WTC11 (cell line): ENCODE measurements at places on chromosomes 5 and 9. TPM values are rescaled to one million over a fixed set of nuclear protein-coding genes. Genes with fewer than 3 reads are reported as not detected.

Gene BAAT
- total RNA-seq = 0.11 to 0.17 TPM (median 0.14 TPM) in 3 replicates

Gene LCN2
- total RNA-seq = 1.0 to 3.0 TPM (median 1.3 TPM) in 3 replicates

Gene SV2C
- total RNA-seq = 0.05 to 0.09 TPM (median 0.07 TPM) in 3 replicates

Gene LRRC19
- total RNA-seq = not detected in 3 replicates

Gene S1PR3
- total RNA-seq = 5.9 to 7.1 TPM (median 6.3 TPM) in 3 replicates

Gene DENND4C
- total RNA-seq = 21.0 to 22.6 TPM (median 21.7 TPM) in 3 replicates

Gene PARP8
- total RNA-seq = 23.2 to 28.5 TPM (median 28.2 TPM) in 3 replicates

Gene CCL28
- total RNA-seq = 1.4 to 2.2 TPM (median 1.9 TPM) in 3 replicates

Gene RELL2
- total RNA-seq = 19.3 to 23.8 TPM (median 21.4 TPM) in 3 replicates

Gene PPP3R2
- total RNA-seq = not detected in 3 replicates

GRCh38 chr9:127660886-127661741 is 45.7 kb upstream of the CFAP157 start:
- DNase-seq = no peak

GRCh38 chr9:15298362-15298761 is 8.7 kb downstream of the TTC39B start:
- DNase-seq = no peak

GRCh38 chr5:150568663-150569062 is 60.7 kb downstream of the NDST1 start:
- DNase-seq = no peak

DNA sequence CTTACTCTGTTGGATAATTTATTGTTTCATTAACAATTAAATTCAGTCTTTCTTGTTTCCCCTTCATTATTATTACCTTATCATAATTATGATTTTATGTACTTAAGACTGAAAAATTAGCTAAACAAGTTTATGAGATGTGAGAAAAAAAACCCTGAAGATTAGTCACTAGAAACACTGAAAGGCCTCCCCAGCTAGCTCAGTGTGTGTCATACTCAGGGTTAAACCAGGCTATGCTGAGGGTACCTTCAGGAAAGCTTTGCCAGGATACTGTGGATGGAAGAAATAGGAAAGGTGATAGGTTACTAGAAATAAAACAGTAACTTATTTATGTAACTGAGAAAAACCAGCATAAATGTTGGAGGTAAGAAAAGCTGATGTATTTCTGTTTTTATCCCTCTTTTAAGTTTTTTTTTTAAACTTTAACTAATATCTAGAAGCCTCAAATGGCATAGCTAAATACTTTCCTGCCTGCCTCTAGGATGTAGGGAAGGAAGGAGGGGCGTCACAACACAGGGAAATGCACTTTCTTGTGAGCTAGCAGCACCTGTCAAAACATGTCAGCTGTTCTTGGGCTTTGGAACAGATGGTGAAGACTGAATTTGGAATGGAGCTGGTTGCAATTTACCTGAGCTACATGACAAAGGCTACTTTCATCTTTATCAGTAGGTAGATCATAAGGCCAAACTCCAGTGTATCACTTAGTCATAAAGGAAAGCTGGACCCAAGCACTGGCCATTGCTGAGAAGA is 24.2 kb downstream of the NMRK1 start:
- no peak for DNase-seq

DNA sequence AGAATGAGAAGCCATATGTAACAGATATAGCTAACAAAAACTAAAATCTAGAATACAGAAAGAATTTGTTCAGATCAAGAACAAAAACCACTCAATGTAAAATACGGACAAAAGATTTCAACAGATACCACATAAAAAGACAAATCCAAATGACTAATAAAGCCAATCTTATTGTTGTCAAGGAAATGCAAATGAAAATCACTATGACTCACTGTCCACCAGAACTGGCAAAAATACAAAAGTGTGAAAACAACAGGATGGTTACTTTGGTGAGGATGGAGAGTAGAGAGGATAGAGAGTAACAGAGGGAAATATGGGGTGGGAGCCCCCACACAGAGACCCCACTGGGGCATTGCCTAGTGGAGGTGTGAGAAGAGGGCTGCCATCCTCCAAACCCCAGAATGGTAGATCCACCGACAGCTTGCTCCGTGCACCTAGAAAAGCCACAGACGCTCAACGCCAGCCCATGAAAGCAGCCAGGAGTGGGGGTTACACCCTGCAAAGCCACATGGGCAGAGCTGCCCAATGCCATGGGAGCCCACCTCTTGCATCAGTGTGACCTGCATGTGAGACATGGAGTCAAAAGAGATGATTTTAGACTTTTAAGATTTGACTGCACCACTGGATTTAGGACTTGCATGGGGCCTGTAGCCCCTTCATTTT is 15.2 kb upstream of the RHOBTB3 start:
- DNase-seq = no peak

- no peak for DNase-seq
These were observed 297.0 kb downstream of the MAN2A1 start for GRCh38 chr5:109986726-109987125.

DNA sequence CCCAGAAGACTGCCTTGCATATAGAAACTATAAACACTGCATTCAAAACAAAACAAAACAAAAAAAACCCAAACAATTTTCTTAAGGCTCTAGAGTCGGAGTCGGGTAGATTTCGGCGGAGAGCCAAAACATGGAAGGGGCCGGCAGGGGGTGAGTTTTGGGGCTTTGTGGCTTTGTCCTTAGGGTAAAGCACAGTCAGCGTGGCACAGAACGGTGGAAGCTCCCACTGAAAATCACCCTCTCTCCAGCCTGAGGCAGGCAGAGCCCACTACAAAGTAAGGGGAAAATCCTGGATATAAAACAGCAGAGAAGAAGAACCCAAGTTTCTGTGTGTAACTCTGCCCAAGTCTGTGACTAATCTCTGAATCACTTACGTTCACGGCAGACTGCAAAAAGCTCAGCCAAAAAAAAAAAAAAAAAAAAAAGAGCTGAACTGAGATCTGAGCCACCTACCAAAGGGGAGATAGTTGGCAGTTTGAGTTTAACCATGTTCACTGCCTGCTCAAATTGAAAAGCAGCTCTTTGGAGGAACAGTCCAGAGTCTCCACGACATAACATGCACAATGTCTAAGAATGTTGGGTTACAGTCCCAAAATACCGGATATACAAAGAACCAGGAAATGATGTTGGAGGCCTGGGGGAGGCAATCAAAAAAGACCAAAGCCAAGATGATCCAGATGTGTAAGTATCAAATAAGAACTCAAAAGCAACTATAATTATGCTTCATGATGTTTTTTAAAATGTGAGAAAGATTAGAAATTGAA is 26.6 kb upstream of the OR2K2 start:
- DNase-seq = no peak

GRCh38 chr9:105447814-105448812 is at the start of gene FSD1L:
FSD1L (plus strand) TSS chr9:105448034; CDS start chr9:105448221, 187 bp downstream.
- DNase-seq = peak; percentile 93

DNA sequence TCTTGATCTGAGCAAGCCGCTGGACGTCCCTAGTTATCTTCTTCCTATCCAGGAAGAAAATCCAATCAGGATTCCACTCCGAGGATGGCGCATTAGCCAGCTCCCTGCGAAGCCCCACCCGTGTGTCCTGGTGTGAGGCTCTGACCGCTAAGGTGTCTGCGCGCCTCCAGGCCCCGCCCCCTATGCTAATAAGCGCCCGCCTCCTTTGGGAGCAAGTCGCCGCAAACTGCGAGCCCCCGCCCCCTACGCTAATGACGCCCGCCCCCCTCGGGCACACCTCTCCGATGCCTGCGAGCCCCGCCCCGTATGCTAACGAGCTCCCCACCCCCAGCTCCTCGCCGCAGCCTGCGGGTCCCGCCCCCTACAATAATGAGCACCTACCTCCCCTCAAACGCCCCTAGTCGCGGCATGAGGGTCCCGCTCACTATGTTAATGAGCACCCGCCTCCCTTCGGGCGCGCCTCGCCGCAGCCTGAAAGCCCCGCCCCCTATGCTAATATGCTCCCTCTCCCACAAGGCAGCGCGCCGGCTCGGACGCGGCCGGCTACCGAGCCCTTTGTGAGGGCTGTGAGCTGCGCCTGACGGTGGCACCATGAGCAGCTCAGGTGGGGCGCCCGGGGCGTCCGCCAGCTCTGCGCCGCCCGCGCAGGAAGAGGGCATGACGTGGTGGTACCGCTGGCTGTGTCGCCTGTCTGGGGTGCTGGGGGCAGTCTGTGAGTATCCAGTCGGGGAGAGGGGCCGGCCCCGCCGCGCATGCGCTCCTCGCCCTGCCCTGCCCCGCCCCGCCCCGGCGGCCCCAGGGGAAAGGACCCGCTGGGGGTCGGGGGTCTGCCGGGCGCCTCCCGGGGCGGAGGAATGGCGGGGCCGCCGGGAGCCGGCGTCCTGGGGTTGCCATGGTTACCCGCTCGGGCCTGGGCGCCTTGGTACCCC is at the start of gene CACFD1:
Gene CACFD1 (plus strand): TSS at position 503 of the 929 bp plus-strand sequence. CDS start 89 bp downstream, at position 592.
- DNase-seq = peak; percentile 99

- DNase-seq = no peak
These were observed 145.9 kb downstream of the GABRB2 start for GRCh38 chr5:161400583-161400982.

DNA sequence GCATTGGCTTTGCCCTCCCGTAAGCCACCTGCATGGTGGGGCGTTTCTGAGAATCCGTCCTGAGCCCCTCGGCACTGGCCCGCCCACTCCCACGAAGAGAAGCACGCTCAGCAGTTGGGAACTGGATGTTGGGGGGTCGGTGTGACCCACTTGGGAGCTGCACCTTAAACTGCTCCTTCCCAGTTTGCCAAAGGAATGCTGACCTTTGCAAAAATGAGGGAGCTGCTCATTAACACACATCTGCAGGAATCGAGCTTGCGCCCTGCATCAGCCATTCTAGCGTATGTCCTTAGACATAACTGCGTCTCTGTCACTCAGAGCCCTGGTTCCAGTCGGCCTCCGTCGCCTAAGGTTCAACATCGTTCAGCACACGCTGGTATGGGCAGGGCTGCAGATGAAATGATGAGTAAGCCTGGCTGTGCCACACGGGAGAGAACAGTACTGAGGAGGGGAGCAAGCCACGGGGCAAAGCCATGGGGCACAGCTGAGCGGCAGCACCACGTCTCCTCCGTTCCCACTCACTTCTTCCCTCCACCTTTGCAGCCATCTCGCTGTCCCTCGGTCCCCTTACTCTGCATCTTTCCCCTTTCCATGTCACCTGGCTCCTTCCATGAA is 28.8 kb upstream of the NCS1 start:
- no peak for DNase-seq

DNA sequence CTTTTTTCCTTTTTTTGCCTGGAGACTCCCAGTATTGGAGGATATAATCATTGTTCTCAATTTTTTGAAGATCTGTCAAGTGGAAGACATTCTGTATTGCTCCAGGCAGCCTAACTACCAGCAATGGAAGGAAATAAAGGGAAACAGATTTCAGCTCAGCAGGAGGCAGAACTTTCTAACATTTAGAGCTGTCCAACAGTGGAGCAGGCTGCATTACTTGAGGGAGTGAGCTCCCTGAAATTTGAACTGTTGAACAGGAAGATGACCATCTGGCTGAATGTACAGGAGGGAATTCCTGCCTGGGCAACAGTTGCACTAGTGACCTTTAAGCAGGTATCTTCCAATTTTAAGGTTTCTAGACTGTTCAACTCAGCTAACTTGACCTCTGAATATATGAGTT is 1.1 kb upstream of the GAPVD1 start:
- no peak for DNase-seq

- DNase-seq = peak; percentile 12
These were observed 277.2 kb upstream of the CDH9 start for GRCh38 chr5:27315363-27316270.

GRCh38 chr5:138466900-138467710 is 1.8 kb downstream of the EGR1 start:
- no peak for DNase-seq

GRCh38 chr9:83245979-83246659 is 183.2 kb upstream of the RASEF start:
- no peak for DNase-seq

GRCh38 chr9:4016789-4017188 is 283.1 kb downstream of the GLIS3 start:
- DNase-seq = no peak

DNA sequence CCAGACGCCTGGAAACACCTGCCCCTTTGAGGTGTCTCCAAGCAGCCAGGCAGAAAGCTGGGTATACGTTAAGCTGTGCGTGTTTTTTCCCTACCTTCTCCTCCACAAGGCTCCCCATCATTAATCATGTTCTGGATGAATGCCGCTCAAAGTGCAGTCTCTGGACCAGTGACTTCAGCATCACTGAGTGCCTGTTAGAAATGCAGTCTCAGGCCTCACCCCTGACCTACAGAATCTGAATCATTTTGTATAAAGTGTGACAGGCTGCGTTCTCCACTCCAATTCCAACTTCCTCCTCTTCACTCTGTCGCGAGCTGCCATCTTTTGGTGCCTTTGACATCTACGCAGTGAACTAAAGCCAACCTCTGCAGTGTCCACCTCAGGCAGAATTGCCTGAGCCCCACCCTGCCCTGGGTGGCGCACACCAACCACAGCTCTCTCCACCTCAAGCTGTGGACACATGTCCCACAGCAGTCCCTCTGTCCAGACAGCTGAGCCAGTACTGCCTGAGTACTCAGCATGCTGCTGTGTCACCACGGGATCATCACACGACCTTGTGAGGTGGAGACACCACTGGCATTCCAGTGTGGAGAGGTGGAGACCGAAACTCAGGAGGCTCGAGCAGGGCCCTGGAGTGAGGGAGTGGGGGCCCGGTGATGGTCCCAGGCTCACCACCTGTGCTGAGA is 14.2 kb downstream of the PTPN3 start:
- no peak for DNase-seq

GRCh38 chr5:92687821-92688722 is 892.9 kb downstream of the NR2F1-AS1 start:
- no peak for DNase-seq

DNA sequence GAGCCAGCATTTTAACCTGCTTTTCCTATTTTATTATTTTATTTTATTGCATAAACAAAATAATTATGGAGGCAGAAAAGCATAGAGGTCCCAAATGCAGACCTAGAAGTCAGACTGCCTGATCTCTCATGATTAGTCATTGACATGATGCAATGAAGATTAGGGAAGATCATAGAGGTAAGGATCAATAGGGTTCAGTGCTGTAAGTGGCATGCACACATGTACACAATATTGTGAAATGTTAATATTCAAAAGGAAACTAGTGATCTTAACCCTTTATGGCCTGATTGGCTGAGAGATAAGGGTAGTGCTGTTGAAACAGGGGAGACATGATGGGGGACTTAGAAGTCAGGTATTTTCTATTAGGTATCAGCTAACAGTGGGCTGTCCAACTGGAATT is 1.1 kb upstream of the FRRS1L start:
- no peak for DNase-seq

DNA sequence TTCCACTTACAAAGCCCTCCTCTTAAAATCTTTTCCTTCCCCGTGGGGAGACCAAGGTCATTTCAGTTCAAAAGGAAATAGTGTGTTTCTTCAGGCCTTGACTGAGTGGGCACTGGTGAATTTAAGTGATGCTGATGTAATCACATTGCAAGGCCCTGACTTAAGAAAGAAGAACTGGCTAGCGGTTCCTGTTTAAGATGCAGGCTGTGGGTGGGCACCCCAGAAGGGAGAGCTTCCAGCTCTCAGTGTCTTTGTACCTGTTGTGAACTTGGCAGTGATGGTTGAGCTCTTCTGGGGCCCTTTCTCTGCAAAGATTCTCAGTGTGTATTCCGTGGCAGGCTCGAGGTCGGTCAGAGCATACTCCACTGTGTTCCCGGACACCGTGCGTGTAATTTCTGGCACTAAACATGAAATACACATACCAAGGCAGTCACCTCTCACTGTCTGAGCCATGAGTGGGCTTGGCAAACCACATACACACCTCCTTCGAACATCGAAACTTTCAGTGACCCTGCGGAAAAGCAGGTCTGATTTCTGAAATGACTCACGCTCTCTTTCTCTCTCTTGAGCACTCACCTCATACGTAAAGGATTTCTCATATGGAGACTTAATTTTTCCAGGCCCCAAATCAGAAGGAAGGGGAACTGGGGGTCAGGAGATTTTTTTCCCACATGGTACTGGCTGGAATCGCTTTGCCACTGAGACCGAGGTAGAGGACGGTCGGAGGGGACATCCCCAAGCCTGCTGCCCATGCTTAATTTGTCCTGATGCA is 81.9 kb downstream of the TNC start:
- no peak for DNase-seq
